ENCODE measurements at places on chromosomes 1 and 21.

DNA sequence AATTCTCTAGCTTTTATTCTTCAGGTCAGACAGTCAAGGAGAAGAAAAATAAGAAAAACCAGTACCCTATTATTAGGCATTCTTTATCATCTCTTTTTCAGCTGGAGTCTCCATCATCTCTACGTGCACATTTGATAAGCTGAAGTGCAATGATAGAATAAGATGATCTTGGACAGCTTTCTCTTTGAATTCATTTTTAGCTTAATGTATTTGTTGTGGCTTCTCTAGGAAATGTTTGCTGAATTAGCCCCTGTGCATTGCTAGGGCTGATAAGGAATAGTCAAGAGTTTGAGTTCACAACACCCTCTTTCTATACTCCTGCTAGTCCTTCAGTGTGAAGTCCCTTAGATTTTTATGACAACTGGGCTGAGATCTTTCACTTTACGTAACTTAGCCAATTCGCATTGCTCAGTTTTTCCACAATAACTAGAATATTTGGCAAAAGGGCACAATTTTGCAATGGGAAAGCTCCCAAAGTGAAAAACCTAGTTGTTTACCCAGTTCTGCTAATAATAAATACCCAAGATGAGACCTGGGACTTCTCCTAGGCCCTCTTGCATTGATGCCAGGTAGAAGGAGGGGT lies 7.0 kb upstream of the KCNJ15 start:
- no peak for DNase-seq

DNA sequence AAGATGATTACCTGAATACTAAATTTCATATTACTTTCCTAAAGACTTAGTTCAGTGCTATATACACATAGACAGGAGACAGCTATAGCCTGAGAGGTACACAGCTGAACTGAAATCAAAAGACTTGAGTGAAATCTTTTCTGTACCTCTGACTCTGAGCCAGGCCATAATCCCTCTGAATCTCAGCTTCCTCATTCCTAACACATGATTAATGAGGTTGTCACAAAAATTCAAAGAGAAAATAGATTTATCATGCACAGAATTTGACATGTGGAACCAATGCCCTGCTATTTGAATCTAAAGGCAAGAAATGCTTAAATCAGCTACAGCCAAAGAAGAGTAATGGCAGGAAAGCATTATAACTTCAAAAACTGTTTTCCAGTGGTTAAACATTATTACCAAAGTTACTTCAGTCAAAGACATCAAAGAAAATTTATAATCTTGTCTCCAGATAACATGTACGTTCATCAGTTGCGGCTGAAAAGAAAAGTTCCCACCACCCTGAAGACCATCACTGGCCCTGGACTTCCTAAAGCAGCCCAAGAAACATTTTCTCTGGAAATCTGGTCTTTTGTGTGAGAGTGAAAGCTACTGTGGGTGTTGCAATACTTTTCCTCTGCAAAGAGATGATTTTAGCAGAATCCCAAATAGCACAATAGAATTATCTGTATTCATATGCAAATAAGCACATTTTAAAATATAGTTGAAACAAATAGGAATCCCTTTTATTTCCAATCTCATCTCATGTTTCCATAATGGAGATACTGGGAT lies 13.8 kb upstream of the ATP1A1 start:
- no peak for DNase-seq

GRCh38 chr1:168933141-168933805 lies 173.2 kb upstream of the ATP1B1 start:
- no peak for DNase-seq

GRCh38 chr1:18781031-18781430 lies 78.4 kb downstream of the TAS1R2 start:
- no peak for DNase-seq

GRCh38 chr1:152026895-152027294 lies 9.9 kb downstream of the S100A11 start:
- no peak for DNase-seq

DNA sequence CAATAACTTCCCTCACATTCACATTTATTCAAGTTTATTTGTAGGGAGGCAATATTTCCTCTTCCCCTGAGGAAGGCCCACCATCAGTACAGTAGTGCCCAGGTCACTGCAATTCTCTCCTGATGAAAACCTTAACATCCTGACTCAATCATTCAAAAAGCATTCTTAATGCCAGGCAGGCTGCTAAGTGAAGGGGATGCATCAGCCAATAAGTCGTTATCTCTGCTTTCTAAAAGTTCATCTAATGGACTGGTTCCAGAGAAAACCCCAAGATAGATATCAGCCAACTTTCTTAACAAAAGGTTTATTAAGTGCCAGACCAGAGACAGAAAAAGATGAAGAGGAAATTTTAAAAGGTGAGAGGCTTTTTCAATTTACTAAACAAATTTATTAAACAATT lies 17.3 kb downstream of the OTUD7B start:
- DNase-seq, result no peak

- no peak for DNase-seq
Observed at GRCh38 chr1:20662110-20662475, 924 bp upstream of the DDOST start.

DNA sequence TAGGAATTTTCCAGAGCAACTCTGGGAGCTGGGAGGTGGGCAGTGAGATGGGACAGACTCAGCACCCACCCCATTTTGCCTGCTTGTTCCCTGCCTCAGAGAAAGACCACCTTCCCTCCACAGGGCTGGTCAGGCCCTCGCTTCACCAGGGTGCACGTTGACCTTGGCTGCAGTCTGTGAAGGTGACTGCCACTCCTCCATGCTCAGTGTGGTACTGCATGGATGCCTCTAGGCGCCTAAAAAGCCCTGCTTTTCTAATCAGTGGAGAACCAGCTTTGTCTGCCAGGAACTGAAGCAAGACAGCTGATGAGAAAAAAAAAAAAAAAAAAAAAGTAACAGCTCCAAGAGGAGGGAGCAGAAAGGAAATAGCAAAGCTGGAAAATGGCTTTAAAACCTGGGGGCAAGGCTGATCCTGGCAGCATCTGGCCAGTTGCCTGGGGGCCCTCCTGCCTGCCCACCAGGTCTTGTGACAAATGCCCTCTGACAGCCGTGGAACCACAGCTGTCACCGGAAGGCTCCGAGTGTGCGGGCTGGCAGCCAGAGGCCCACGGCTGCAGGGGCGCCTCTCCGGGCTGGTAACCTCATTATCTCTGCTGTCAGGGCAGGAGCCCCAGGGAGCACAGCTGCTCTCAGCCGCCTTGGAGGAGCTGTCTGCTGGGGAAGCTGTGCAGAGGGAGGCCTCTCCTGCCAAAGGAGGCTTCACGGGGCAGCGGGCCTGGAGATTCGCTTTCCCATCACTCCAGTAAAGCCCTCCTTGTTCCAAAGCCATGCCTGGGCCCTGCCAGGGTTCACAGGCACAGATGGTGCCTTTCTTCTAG lies 13.7 kb downstream of the KIAA1614 start:
- no peak for DNase-seq

- no peak for DNase-seq
Observed at GRCh38 chr1:203202431-203203245, 16.1 kb upstream of the CHI3L1 start.

GRCh38 chr1:15046487-15047165 lies 106.9 kb upstream of the TMEM51 start:
- no peak for DNase-seq

DNA sequence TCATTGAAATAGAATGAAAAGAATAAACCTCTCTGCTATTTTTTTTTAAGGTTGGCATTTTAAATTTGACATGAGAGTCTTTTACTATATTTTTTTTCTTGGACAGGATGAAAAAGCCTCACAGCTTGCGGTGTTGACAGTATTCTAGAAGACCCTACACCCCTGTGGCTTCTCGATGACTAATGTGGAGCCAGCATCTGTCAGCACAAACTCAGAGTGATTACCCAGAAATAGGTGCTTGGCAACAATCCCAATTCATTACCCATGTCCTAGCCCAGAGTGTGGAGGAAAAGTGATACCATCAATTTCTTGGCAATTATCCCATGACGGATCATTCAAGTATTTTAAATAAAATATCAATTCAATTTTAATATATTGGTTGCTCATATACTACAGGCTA lies 186.8 kb upstream of the MAP1LC3C start:
- peak; percentile 58 for DNase-seq

- no peak for DNase-seq
Observed at GRCh38 chr1:16315437-16315836, 36.8 kb downstream of the FBXO42 start.

DNA sequence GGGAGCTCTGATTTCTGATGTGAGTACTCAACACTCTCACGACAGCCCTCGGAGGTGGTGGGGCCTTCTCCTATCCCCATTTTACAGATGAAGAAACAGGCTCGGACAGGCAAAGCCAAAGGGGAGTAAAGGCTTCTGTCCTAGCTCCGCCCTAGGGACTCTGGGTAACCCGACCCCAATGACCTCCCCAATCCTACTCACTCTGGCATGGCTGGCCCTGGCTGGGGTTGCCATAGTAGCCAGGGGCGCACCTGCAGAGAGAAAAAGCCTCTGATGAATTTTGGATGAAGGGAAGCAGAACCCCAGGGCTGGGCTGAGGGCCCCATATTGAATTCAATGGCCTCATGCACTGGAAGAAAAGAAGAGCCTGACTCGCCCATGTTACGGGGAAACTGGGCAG lies 61.1 kb downstream of the LDLRAD2 start:
- no peak for DNase-seq

- DNase-seq, result no peak
Observed at GRCh38 chr21:41564871-41565274, 56.9 kb upstream of the TMPRSS2 start.

DNA sequence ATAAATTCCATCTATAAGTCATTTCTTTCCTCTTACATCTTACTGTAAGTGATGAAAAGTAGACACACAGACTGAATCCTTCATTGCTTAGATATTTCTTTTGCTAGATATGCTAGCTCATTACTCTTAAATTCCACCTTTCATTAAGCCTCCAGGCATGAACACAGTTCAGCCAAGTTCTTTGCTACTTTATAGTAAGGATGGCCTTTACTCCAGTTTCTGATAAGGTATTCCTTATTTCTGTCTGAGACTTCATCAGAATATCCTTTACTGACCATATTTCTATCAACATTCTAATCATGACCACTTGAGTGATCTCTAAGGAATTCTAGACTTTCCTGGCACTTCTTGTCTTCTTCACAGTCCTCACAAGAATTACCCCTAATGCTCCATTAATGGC lies 191.7 kb upstream of the KCTD3 start:
- DNase-seq, result no peak

GRCh38 chr1:56978819-56979218 lies 13.0 kb upstream of the C8B start:
- no peak for DNase-seq

DNA sequence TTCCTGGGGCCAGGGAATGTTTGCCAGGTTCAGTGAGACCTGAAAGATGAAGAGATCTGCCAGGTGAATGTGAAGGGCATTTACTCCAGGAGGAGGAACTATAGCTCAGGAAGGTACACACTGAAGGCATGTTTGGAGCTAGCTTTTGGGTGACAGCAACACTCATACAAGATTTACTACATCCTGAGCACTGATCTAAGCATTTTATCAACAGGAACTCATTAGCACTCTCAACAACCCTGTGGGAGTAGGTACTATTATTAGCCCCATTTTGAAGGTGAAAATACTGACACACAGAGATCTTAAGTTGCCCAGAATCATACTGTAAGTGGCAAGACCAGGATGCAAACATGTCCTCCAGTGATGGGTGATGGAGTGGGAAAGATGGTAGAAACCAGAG lies 6.7 kb downstream of the GADD45A start:
- no peak for DNase-seq

Data from NCI-H748 treated with DMSO at 0.1 percent for 48 hours (cell line).